ENCODE measurements at places on chromosomes 16 and 17.
A peak's percentile ranks its signal among the peaks of the same experiment; 100 is the strongest.

DNA sequence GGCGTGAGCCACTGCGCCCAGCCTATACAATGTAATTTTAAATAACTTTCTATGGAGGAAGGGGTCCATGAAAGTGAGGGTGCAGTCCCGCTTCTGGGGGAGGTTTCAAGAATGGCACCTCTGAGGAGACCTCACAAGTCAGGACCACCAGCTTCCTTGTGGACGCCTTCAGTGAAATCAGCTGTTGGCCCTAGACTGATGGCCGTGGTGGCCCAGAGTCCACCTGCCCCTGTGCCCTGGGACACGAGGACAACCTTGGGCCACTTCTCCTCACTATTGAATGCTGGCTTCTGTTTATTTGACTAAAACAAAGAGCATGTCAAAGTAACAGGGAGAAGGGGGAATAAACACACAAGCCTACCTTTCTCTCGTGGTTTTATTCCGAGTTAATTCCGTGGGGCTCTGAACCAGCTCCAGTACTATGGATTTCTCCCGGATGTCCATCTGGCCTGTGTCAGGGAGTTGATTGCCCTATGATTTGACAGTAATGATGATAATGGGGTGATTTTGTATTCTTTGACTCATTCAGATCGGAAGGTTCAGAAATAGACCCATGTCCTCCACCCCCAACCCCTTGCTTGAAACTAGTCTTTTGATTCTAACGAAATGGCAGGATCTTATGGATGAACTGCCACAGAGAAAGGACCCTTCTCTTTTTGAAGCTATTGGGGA, 8.6 kb upstream of the CBX4 start:
- DNase-seq = no peak

DNA sequence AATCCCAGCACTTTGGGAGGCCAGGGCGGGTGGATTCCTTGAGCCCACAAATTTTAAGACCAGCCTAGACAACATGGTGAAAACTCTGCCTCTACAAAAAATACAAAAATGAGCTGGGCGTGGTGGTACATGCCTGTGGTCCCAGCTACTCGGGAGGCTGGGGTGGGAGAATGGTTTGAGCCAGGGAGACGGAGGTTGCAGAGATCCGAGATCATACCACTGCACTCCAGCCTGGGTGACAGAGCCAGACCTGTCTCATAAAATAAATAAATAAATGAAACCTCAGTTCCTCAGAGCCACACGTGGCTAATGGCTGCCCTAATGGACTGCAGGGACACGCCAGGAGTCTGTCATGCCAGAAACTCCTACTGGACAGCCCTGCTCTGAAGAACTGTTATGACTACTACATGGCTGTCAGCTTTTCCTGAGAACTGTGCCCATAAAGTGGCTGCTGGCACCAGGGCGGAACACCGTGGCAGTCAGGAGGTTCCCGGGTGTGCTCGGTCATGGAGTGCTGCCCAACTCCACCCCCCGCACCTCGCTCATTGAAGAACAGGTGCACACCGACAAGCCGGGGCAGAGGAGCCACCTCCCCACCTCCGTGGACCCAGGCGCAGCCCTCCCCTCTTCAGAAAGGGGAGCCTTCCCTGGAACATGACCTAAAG, 4.3 kb downstream of the TMEM11 start:
- DNase-seq = no peak

DNA sequence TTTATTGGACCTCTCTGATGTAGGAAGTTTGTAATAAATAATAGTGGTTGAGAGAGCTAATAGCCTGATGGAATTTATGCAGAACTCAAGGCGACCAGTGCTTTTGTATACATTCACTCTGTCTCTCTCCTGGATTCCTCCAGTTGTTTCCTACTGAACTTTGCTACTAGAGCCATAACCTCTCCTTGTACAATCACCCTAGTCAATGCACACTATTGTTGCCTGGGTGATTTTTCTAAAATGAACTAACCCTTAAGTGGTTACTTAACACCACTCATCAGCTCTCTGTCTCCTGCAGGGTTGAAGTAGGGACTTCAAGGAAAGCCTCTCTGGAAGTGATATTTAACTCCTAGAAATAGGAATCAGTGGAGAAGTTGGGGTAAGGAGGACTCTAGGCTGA, 9.7 kb downstream of the PHKB start:
- no peak for DNase-seq

GRCh38 chr17:82003411-82004381, 19.0 kb downstream of the CENPX start:
- DNase-seq = no peak

- no peak for DNase-seq
Observed at GRCh38 chr16:68082629-68083238, 2.4 kb upstream of the NFATC3 start.

GRCh38 chr17:36684134-36684533, 82.8 kb downstream of the MRM1 start:
- DNase-seq = no peak

GRCh38 chr17:77286641-77287431, 146.1 kb downstream of the SEC14L1 start:
- no peak for DNase-seq

- no peak for DNase-seq
Observed at GRCh38 chr17:48515925-48516900, 14.6 kb downstream of the HOXB1 start.

GRCh38 chr16:9836118-9836736, 346.0 kb downstream of the GRIN2A start:
- peak; percentile 57 for DNase-seq

DNA sequence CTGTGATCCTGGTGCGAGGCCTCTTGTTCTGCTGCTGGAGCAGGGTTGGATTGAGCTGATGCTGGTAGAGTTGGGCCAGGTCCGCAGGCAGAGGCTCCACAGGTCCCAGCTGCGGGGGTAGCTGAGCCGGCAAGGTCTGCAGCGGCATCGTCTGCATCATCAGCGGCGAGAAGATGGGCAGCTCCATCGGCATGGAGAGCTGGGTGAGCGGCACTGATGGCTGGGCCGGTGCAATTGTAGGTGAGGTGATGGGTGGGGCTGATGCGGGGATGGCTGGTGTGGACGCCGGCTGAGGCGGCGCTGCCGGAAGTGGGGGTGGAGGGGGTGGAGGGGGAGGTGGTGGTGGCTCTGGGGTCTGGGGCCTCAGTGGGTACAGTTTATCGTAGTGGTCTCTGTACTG, 251.7 kb downstream of the ZFHX3 start:
- no peak for DNase-seq

DNA sequence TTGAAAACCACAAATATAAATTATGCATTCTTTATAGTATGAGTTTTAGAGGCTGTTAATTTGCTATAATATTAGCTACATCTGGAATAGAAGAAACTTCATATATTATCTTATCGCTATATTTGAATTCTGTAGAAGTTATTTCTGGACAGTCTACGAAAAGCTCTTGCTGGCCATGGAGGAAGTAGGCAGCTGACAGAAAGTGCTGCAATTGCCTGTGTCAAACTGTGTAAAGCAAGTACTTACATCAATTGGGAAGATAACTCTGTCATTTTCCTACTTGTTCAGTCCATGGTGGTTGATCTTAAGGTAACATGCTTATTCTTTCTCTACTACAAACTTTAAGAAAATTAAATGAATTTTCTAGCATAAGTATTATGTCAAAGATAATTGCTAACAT, 96.8 kb downstream of the OMG start:
- no peak for DNase-seq

- DNase-seq = no peak
Observed at GRCh38 chr17:50843150-50843905, 7.9 kb downstream of the WFIKKN2 start.

- no peak for DNase-seq
Observed at GRCh38 chr16:86171329-86171728, 272.4 kb downstream of the IRF8 start.

DNA sequence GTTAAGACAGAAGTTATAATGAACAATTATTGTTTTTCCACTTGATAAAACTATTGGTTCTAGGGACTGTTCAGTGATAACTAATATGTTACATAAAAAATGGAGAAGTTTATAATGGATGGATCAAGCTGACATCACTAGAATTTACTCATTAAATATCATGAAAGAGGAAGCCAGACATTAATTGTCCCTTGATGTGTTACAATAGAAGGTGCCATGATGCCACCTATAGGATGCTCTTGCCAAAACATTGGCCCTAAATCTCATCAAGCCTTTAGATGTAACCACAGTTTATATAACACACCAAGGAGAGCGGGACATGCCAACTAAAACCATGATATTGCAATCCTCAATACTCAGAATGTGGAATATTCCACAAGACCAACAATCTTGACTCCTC, 147.9 kb upstream of the MON1B start:
- DNase-seq = no peak

- no peak for DNase-seq
Observed at GRCh38 chr16:10970065-10970464, 25.7 kb downstream of the CLEC16A start.

- DNase-seq = no peak
Observed at GRCh38 chr17:48351911-48352332, 78.1 kb downstream of the SKAP1 start.

DNA sequence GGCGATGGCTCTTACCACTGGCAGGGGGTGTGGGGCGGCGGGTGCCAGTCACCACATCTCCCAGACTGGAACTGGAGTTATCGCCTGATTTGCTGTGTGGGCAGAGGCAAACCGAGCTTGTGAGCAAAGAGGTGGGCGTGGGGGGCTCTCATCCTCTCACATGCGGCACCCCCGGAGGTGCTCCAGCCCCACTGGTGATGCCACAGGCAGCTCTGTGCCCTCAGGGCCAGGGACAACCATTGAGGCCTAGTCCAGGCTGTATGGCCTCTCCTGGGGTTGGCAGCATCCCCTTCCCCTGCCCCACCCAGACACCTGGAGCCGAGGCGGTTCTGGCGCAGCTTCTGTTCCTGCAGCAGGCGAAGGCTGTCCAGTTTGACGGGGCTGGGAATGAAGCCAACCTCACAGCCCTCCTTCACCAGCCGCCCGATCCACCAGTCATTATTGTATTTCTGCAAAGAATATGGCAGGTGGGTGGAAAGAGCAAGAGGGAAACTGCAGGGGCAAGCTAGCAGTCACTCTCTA, 10.9 kb downstream of the CACNB1 start:
- no peak for DNase-seq

- DNase-seq = no peak
Observed at GRCh38 chr17:30207655-30208054, 27.8 kb downstream of the SLC6A4 start.

Data from neural crest cell (in vitro differentiated cells).